Stomach (tissue), 19 donors: ENCODE measurements at places on chromosomes 6 and 20.
A peak's percentile ranks its signal among the peaks of the same experiment; 100 is the strongest.

DNA sequence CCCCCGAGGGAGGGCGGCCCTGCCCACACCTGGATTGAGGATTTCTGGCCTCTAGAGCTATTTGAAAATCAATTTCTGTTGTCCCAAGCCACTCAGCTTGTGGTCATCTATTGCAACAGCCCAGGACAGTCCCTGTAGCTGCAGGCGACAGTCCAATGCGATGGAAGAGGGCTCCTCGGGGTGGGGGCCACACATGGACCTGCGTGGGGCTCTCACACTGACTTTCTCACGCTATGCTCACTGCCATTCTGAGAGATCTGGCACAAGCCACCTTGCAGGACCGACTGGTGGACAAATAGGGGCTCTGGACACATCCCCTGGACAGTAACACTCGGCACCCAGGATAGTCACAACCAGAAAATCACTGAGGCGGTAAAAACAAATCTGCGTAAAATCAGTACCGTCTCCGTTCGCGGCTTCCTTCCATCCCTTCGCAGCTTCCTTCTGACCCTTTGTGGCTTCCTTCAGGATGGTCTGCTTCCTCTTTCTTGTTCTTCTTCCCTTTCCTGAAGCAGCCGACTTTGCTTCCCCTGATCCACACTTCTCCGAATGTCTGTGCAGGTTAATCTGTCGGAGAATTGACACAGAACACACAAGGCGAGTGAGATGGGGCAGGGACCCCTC, 21.8 kb downstream of the CTCFL start:
- no peak for DNase-seq
- H3K4me1 ChIP-seq = peaks cover 19% of the 10 kb centered on the region
- no peak overlapping the region for H3K27ac ChIP-seq
- H3K27me3 ChIP-seq = peaks cover 6% of the 10 kb centered on the region
- H3K4me3 ChIP-seq = no peak overlapping the region

DNA sequence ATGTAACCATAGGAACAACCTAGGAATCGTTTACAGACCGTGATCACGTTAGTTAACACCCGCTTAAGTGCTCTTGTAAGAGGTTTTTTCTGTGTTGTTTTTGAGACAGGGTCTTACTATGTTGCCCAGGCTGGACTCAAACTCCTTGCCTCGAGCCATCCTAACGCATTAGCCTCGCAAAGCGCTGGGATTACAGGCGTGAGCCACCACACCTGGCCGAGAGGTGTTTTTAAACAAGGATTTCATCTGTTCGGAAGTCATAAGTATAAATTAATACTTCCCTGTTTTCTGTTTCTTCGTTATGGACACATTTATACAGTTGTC, 727 bp downstream of the MRS2 start:
- no peak for DNase-seq
- H3K27me3 ChIP-seq = no peaks in the 10 kb centered on the region
- peak overlapping the region; percentile 86 for H3K27ac ChIP-seq
- peak overlapping the region; percentile 98 for H3K4me3 ChIP-seq
- H3K36me3 ChIP-seq = peaks cover 7% of the 10 kb centered on the region
- H3K4me1 ChIP-seq = peaks cover 23% of the 10 kb centered on the region

- H3K27me3 ChIP-seq = no peaks in the 10 kb centered on the region
- H3K27ac ChIP-seq = no peak overlapping the region
- H3K4me1 ChIP-seq = peaks cover 18% of the 10 kb centered on the region
Measured at GRCh38 chr6:166419717-166420116, 37.0 kb upstream of the MPC1 start.

- peak overlapping the region; percentile 79 for H3K27ac ChIP-seq
- DNase-seq = peak; percentile 98
- peaks cover 62% of the 10 kb centered on the region for H3K36me3 ChIP-seq
- no peak overlapping the region for H3K4me3 ChIP-seq
Measured at GRCh38 chr6:52503851-52504781, 72.7 kb downstream of the TRAM2 start.

DNA sequence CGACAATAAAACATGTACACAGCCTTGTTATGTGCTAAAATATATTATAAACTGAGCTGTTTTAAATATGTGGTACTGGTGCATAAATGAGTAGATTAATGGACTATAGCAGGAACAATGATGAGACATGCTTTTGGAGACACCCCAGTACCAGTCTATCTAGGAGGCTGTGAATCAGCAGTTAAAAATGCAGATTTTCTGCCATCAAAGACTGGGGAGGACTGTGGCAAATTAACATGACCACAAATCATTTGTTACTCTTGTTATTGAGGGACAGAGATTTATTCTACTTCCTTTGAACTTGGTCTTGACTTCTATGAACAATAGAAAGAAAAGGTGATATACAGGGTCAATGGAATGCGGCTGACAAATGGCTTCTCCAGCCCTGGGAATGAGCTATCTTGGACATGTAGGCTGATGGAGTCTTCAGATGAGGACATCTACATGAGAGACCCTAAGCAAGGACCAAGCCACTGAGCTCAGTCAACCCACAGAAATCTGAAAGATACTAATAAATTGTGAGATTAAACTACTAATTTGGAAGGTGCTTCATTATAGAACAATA, 551.7 kb upstream of the GJE1 start:
- H3K36me3 ChIP-seq = no peaks in the 10 kb centered on the region
- no peak for DNase-seq
- H3K27me3 ChIP-seq = no peaks in the 10 kb centered on the region
- H3K4me1 ChIP-seq = no peaks in the 10 kb centered on the region

DNA sequence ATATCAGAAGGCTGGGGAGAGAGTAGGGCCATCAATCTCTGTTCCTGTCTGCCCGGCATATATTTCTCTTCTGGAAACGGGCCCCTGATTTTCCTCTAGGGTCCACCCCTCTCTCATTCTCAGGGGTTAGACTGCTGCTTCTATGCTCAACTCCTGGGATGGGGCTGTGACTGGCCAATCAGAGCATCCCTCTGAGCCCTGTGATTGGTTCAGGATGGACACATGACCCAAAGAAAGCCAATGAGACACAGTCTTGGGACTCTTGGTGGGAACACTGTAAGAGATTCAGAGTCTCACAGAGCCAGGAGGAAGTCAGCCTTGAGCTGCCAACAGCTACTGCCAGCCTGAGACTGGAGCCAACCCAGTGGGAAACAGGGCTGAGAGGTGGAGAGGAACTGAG, 31.0 kb upstream of the KCNB1 start:
- H3K27ac ChIP-seq = no peak overlapping the region
- no peaks in the 10 kb centered on the region for H3K27me3 ChIP-seq
- DNase-seq = no peak
- peaks cover 11% of the 10 kb centered on the region for H3K36me3 ChIP-seq
- H3K4me3 ChIP-seq = no peak overlapping the region

DNA sequence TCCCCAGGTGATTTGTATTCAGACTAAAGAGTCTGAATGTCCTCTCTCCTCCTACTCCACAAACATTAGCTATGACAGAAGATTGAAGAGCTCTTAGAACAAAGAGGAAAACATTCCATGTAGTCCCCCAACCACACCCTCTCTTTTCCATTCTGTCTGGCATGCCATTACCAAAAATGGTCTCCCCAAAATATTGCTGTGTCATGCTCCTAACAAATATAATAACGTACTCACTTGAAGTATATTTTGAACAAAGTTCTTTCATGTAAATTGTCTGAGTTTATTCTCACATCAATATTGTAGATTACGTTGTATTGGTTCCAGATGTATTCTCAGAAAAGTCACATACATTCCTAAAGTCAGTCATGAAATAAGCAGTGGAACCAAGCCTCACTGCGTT, 467.3 kb upstream of the IRAK1BP1 start:
- H3K27me3 ChIP-seq = no peaks in the 10 kb centered on the region
- H3K4me1 ChIP-seq = no peaks in the 10 kb centered on the region
- no peaks in the 10 kb centered on the region for H3K36me3 ChIP-seq

- H3K27ac ChIP-seq = no peak overlapping the region
- peaks cover 9% of the 10 kb centered on the region for H3K4me1 ChIP-seq
- no peaks in the 10 kb centered on the region for H3K27me3 ChIP-seq
- no peak overlapping the region for H3K4me3 ChIP-seq
- DNase-seq = no peak
Measured at GRCh38 chr6:143394389-143394788, 56.1 kb downstream of the ADAT2 start.

DNA sequence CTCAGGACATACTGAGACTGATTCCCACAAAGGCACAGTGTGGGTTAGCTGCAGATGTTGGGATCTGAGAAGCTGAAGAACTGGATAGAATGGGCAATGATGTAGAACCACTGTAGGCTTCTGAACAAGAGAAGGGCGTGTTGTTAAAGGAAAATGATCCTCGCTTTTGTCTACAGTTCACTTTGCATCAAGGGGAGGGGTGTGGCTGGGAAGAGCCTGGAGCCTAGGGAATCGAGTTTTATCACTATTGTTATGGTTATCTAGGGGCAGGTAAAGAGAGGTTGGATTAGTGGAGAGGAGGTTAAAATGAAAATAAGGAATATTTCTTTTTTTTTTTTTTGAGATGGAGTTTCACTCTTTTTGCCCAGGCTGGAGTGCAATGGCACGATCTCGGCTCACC, 768.1 kb downstream of the KIF16B start:
- no peak overlapping the region for H3K4me3 ChIP-seq
- DNase-seq = no peak
- no peak overlapping the region for H3K27ac ChIP-seq
- no peaks in the 10 kb centered on the region for H3K27me3 ChIP-seq
- H3K4me1 ChIP-seq = no peaks in the 10 kb centered on the region

GRCh38 chr6:77454386-77454785, 8.9 kb downstream of the HTR1B start:
- H3K4me1 ChIP-seq = no peaks in the 10 kb centered on the region
- no peak overlapping the region for H3K27ac ChIP-seq
- no peak overlapping the region for H3K4me3 ChIP-seq
- no peaks in the 10 kb centered on the region for H3K36me3 ChIP-seq

DNA sequence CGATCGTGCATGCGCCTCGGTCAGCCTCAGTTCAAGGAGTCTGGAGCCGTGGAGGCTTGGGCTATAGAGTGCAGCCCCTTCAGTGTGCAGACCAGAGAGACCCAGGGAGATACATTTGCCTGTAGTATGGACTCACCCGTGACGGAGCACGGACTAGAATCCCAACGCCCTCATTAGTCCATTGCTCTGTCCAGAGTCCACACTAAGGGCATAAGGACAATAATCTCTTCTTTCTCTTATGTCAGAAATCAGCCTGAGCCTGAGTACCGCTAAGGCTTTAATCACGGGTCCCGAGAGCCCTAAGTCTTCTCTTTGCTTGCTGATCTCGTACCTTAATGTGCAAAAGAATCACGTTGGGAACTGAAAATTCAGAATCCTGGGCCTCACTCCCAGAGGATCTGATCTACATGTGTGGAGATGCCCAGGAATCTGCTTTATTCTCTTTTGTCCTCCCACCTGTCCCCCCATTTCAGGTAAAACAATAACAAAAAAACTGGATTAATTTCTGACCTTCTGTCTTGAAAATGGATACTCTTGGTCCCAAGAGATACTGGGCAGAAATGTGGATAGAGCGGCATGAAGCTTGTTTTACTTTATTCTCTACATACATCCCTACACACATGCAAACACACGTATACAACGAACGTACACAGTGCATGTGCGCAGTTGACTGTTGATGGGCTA, 671 bp downstream of the BPHL start:
- no peaks in the 10 kb centered on the region for H3K27me3 ChIP-seq
- no peak for DNase-seq
- H3K4me3 ChIP-seq = peak overlapping the region; percentile 85
- peaks cover 4% of the 10 kb centered on the region for H3K4me1 ChIP-seq
- peak overlapping the region; percentile 95 for H3K27ac ChIP-seq
- H3K36me3 ChIP-seq = peaks cover 13% of the 10 kb centered on the region

GRCh38 chr6:37916675-37917074, 97.1 kb downstream of the ZFAND3 start:
- H3K27ac ChIP-seq = no peak overlapping the region
- H3K27me3 ChIP-seq = no peaks in the 10 kb centered on the region
- H3K36me3 ChIP-seq = no peaks in the 10 kb centered on the region
- H3K4me1 ChIP-seq = peaks cover 6% of the 10 kb centered on the region

GRCh38 chr6:106119546-106119945, 33.4 kb downstream of the PRDM1 start:
- no peak overlapping the region for H3K27ac ChIP-seq
- peak; percentile 59 for DNase-seq
- H3K36me3 ChIP-seq = no peaks in the 10 kb centered on the region

DNA sequence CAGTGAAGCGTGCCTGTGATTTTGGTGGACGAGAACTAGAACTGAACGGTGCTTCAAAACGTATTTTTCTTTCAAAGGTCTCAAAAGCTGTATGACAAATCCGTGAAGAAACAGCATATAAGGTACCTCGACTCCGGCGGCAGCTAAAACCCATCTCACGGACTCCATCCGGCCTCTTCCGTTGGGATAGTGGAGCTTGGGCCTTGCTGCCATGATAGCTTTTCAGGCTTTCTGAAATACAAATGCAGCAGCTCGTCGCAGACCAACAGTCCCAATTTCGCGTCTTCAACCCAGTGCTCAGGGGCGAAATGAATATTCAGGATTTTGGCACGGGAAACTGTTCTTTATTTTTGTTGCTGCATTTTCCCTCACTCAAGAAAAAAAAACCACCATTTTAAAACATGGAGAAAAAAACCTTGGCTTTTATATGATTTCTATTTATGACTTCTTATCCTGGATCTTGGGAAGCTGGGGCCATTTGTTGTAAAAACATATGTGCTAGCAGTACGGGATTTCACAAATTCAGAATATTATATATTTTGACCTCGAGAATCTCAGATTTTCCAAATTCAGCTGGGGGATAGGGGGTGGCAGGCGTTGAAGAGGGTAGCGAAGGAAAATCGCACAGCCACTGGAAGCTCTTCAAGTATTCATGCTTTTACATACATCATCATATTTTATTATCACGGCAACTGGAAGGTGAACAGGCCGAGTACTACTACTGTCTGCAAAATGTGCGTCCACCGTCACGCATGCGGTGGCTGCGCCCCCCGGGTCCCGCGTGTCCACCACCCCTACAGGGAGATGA, 849 bp downstream of the GSTA4 start:
- H3K27ac ChIP-seq = peak overlapping the region; percentile 95
- DNase-seq = peak; percentile 73
- no peaks in the 10 kb centered on the region for H3K27me3 ChIP-seq
- H3K4me1 ChIP-seq = peaks cover 14% of the 10 kb centered on the region
- peaks cover 3% of the 10 kb centered on the region for H3K36me3 ChIP-seq
- peak overlapping the region; percentile 76 for H3K4me3 ChIP-seq

DNA sequence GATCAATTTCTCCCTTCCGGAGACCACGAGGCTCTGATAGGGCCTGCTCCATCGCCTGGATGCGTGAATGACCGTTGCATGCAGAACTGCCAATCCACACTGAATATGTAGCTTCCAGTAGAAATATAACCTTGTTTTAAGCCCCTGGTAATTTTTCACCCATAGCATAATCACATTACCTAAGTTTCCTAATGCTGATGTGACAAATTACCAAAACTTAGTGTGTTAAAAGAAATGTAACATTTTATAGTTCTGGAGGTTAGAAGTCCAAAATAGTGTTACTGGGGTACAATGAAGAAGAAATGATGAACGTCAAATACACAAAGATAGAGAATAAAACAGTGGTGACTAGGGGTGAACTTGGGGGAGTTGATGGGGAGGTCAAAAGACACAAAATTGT, 22.0 kb upstream of the SIRPD start:
- no peaks in the 10 kb centered on the region for H3K36me3 ChIP-seq
- DNase-seq = no peak
- no peak overlapping the region for H3K27ac ChIP-seq
- H3K4me3 ChIP-seq = no peak overlapping the region
- H3K4me1 ChIP-seq = no peaks in the 10 kb centered on the region
- no peaks in the 10 kb centered on the region for H3K27me3 ChIP-seq

GRCh38 chr6:87975561-87975960, 72.1 kb upstream of the SPACA1 start:
- no peak overlapping the region for H3K4me3 ChIP-seq
- no peak overlapping the region for H3K27ac ChIP-seq
- H3K4me1 ChIP-seq = no peaks in the 10 kb centered on the region
- no peak for DNase-seq
- H3K27me3 ChIP-seq = no peaks in the 10 kb centered on the region
- H3K36me3 ChIP-seq = no peaks in the 10 kb centered on the region
